ENCODE measurements at places on chromosomes 7 and 10.

DNA sequence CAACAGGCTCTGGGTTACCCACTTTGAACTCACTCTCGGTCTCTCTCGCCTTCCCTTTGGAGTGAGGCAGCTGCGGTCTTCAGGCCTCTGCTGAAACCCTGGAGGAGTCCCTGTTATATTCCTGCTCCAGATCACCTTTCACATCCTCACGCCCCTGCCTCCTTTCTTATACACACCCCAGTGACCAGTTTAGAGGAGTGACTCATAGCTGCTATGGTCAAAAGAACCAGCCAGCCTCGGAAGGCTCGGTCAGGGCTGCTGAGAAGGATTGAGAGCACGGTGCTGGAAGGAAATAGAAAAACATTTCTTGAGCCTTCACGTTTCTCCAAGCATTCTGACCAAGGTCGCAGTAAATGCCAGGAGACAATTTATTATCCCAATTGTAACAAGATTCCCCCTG is 28.3 kb upstream of the SVOPL start:
- H3K27me3 ChIP-seq, result peaks cover 13% of the 10 kb centered on the region
- peaks cover 16% of the 10 kb centered on the region for H3K4me1 ChIP-seq
- H3K36me3 ChIP-seq, result no peaks in the 10 kb centered on the region
- no peak overlapping the region for H3K4me3 ChIP-seq
- DNase-seq, result no peak

- no peak overlapping the region for H3K27ac ChIP-seq
- peaks cover 70% of the 10 kb centered on the region for H3K4me1 ChIP-seq
- H3K4me3 ChIP-seq, result no peak overlapping the region
- H3K36me3 ChIP-seq, result peaks cover 22% of the 10 kb centered on the region
These were observed 26.9 kb downstream of the SPOCK2 start for GRCh38 chr10:72061491-72061890.

GRCh38 chr10:128751284-128751683 is 625.1 kb upstream of the MKI67 start:
- no peak for DNase-seq
- H3K36me3 ChIP-seq, result no peaks in the 10 kb centered on the region
- peaks cover 20% of the 10 kb centered on the region for H3K27me3 ChIP-seq
- peaks cover 19% of the 10 kb centered on the region for H3K4me1 ChIP-seq
- H3K27ac ChIP-seq, result no peak overlapping the region

GRCh38 chr10:11825796-11826414 is 2.7 kb downstream of the PROSER2 start:
- H3K36me3 ChIP-seq, result no peaks in the 10 kb centered on the region
- no peak overlapping the region for H3K4me3 ChIP-seq
- peaks cover 21% of the 10 kb centered on the region for H3K4me1 ChIP-seq
- H3K27me3 ChIP-seq, result peaks cover 68% of the 10 kb centered on the region

GRCh38 chr7:55448526-55448925 is 83.4 kb downstream of the LANCL2 start:
- H3K4me1 ChIP-seq, result peaks cover 5% of the 10 kb centered on the region
- H3K4me3 ChIP-seq, result no peak overlapping the region
- DNase-seq, result no peak

DNA sequence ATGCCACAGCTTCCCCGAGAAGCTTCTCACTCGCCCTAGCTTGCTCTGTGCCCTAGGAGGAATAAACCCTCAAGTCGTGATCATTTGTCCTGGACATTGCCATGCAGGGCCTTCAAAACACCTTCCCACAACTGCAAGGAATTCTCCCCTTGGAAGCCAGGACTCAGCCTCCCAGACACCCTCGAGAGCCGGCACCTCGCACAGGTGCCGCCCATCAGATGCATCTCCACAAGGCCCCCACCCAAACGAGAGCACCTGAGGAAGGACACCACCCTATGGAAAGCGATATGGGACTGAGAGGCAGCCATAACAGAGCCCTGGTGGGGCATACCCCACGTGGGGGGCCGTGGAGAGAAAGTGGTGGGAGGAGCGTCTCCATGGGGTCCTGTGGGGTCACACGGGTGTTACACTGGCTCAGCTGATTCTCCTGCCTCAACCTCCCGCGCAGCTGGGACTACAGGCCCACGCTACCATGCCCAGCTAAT is 77.6 kb upstream of the FOXK1 start:
- no peaks in the 10 kb centered on the region for H3K36me3 ChIP-seq
- H3K27me3 ChIP-seq, result peaks cover 13% of the 10 kb centered on the region
- H3K4me3 ChIP-seq, result no peak overlapping the region
- peaks cover 9% of the 10 kb centered on the region for H3K4me1 ChIP-seq
- DNase-seq, result no peak

GRCh38 chr10:88162852-88163251 is 299.4 kb downstream of the PTEN start:
- H3K36me3 ChIP-seq, result no peaks in the 10 kb centered on the region
- H3K4me3 ChIP-seq, result no peak overlapping the region
- H3K4me1 ChIP-seq, result peaks cover 9% of the 10 kb centered on the region
- no peak for DNase-seq

DNA sequence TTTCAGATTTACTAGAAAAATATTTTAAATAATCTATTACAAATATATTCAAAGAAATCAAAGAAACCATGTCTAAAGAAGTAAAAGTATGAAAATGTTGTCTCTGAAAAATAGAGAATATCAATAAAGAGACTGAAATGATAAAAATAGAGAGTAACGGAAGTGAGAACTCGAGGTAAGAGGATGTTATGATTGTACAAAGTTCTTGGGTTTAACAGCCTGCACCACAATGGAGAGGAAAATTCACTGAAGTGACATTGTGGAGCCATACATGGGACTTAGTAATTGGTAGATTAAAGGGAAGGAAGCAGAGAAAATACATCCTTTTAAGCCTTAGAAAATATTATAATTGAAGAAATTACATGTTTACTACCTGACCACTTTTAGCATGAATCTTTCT is 77.9 kb downstream of the THSD7A start:
- H3K4me3 ChIP-seq, result no peak overlapping the region
- DNase-seq, result no peak
- no peaks in the 10 kb centered on the region for H3K4me1 ChIP-seq

DNA sequence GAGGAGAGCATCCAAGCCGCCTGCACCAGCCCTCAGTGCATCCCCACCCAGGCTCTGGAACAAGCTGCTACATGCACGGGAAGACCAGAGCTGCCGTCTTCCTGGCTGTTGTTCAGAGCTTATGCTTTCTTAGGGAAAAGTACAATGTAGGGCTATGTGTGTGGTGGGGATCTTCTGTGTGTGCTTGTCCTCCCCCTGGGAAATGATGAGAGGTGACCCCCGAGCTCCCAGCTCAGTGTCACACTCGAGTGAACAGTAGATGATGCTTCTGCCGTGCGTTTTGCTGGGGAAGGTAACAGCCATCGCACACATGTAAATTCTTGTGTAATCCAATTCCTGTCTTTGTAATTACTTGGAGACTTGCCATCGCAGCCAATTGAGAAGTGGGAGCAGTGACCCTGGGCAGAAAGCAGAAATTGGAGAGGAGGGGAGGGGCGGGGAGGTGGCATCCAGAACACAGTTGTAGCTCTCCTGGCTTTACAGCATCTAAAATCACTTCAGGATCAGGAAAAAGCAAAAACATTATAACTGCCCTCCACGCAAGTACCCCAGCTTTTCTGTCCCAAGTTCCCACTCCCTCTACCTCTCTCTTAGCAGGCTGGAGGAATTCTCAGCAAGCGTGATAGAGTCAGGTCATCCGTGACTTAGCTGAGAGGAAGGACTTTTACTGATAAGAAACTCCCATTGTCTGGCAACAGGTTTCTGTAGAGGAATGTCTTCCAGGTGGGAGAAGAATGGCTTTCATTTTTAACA is 149.6 kb downstream of the TCF7L2 start:
- H3K36me3 ChIP-seq, result peaks cover 20% of the 10 kb centered on the region
- peak overlapping the region; percentile 38 for H3K4me3 ChIP-seq
- peaks cover 74% of the 10 kb centered on the region for H3K4me1 ChIP-seq
- DNase-seq, result peak; percentile 42
- peaks cover 3% of the 10 kb centered on the region for H3K27me3 ChIP-seq

GRCh38 chr7:44180631-44181030 is 8.6 kb downstream of the GCK start:
- H3K4me3 ChIP-seq, result no peak overlapping the region
- no peaks in the 10 kb centered on the region for H3K36me3 ChIP-seq
- H3K4me1 ChIP-seq, result peaks cover 21% of the 10 kb centered on the region
- peaks cover 60% of the 10 kb centered on the region for H3K27me3 ChIP-seq
- DNase-seq, result no peak

- H3K4me1 ChIP-seq, result peaks cover 26% of the 10 kb centered on the region
- peaks cover 61% of the 10 kb centered on the region for H3K36me3 ChIP-seq
- H3K27ac ChIP-seq, result peak overlapping the region; percentile 78
- DNase-seq, result no peak
These were observed 7.4 kb downstream of the PPRC1 start for GRCh38 chr10:102140218-102140617.

DNA sequence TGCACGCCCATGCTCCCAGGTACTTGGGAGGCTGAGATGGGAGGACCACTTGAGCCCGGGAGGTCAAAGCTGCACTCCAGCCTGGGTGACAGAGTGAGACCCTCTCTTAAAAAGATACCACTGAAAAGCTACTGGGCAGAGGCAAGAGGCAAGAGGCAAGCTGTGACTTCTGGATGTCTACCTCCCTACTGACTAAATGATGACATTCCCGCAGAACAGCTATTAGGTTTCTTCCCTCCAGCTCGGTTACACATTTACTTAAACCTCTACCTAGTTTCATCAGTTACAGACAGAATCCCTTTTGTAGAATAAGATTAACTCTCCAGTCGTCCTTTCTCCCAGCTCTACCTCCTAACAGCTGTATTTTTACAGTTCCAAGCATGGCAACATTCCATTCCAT is 21.2 kb downstream of the RHEB start:
- H3K36me3 ChIP-seq, result peaks cover 55% of the 10 kb centered on the region
- DNase-seq, result no peak
- H3K4me3 ChIP-seq, result no peak overlapping the region
- peaks cover 38% of the 10 kb centered on the region for H3K4me1 ChIP-seq
- H3K27ac ChIP-seq, result peak overlapping the region; percentile 1

DNA sequence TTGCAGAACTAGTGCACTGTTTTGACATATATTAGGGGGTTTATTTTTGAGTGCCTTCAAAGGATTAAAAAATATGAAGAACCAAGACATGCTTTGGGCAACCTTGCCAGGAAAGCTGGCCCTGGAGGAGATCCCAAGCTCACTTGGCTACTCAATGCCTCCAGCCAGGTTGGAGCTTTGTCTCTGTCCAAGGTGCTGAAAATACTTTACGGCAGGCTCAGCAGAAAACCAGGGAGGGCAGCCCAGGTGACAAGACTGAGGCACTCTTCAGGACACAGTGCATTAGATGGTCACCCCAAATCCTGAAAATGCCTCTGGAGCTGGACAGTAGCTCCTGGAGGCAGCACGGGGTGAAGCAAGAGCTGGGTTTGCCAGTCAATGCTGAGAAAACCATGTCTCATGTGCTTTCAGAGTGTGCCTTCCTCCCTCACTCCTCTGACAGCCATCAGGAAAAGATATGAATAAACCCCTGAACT is 5.8 kb upstream of the KCNH2 start:
- DNase-seq, result peak; percentile 76
- peaks cover 55% of the 10 kb centered on the region for H3K4me1 ChIP-seq
- H3K27ac ChIP-seq, result no peak overlapping the region
- H3K36me3 ChIP-seq, result no peaks in the 10 kb centered on the region

DNA sequence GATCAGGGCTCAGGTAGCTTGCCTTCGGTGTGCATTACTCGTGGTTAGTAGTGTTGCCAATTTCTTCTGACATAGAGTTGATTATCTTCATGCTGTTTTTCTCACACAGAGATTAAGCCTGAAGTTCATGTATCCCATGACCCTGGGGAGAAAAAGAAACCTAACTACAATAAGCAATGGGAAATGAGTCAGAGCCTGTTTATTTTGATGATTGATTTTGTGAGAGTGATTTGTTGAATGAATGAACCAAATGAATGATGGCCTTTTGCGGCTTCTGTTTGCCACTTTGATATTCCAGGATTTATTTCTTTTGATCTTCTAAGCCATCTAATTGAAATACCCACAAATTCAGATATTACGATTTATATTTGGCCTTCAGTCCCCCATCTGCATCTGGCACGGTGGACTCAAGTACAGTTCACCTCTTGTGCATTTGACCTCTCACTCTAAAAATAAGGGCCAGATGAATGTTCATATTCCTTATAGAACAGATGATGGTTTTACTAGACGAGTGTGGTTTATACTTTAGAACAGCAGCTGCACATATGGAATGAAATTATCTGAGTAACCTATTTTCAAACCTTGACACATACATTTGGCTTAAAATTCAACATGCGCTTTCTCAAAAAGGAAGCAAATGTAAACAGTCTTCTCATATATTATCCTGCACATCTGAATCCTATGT is 110.7 kb downstream of the PLCE1 start:
- H3K27ac ChIP-seq, result no peak overlapping the region
- no peak for DNase-seq
- peaks cover 8% of the 10 kb centered on the region for H3K4me1 ChIP-seq

GRCh38 chr10:8640878-8641277 is 586.4 kb downstream of the GATA3 start:
- H3K27me3 ChIP-seq, result peaks cover 7% of the 10 kb centered on the region
- no peak for DNase-seq
- no peak overlapping the region for H3K27ac ChIP-seq
- no peak overlapping the region for H3K4me3 ChIP-seq

DNA sequence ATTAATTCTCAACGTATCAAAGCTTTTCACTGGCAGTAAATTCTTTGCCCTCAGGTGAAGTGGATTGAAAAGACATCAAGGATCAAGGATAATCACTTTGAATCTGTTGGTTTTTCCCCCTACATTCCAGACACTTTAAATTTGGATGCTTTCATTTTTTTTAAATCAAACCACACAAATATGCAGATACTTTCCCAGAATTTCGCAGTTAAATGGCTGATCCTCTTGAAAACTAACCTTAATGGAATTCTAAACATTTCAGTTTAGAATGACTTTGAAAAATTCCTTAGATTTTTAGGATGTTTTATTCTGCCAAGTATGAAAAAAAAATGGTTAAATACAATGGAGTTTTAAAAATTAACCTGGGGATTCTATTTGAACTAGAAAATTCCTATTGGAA is 325.9 kb downstream of the GFRA1 start:
- peaks cover 29% of the 10 kb centered on the region for H3K4me1 ChIP-seq
- no peaks in the 10 kb centered on the region for H3K27me3 ChIP-seq
- no peak for DNase-seq
- H3K4me3 ChIP-seq, result no peak overlapping the region
- no peak overlapping the region for H3K27ac ChIP-seq

DNA sequence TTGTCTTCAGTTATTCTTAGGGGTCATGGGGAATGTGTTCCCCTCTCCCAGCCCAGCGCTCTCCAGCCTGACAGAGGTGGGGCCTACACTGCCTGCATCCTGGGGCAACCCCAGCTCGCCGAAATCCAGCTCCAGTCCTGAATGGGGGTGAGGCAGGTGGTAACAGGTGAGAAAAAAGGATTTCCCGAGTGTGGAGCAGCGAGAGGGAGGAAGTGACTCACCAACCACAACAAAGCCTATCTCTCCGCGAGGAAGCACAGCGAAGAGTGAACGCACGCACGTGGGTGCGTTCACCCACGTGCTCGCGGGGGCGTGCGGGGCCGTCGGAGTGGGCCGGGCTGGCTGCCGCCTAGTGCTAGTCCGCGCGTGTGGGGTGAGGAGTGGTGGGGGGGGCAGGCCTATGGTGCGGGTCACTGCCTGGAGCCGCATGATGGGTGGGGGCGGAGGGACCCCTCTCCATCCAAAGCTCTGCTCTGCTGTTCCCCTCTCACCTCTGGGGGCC is 855 bp upstream of the PALD1 start:
- H3K36me3 ChIP-seq, result no peaks in the 10 kb centered on the region
- peaks cover 36% of the 10 kb centered on the region for H3K27me3 ChIP-seq
- peak; percentile 42 for DNase-seq
- H3K4me1 ChIP-seq, result peaks cover 63% of the 10 kb centered on the region

GRCh38 chr7:143487061-143487460 is 9.4 kb downstream of the TAS2R41 start:
- peaks cover 5% of the 10 kb centered on the region for H3K4me1 ChIP-seq
- DNase-seq, result no peak
- H3K27ac ChIP-seq, result no peak overlapping the region
- H3K27me3 ChIP-seq, result peaks cover 2% of the 10 kb centered on the region
- no peaks in the 10 kb centered on the region for H3K36me3 ChIP-seq
- H3K4me3 ChIP-seq, result no peak overlapping the region
